AG20443 (cell line): ENCODE measurements at places on chromosomes 1 and 21.
A peak's percentile ranks its signal among the peaks of the same experiment; 100 is the strongest.

- no peak for DNase-seq
Measured at GRCh38 chr1:91124290-91124985, 102.6 kb upstream of the ZNF644 start.

DNA sequence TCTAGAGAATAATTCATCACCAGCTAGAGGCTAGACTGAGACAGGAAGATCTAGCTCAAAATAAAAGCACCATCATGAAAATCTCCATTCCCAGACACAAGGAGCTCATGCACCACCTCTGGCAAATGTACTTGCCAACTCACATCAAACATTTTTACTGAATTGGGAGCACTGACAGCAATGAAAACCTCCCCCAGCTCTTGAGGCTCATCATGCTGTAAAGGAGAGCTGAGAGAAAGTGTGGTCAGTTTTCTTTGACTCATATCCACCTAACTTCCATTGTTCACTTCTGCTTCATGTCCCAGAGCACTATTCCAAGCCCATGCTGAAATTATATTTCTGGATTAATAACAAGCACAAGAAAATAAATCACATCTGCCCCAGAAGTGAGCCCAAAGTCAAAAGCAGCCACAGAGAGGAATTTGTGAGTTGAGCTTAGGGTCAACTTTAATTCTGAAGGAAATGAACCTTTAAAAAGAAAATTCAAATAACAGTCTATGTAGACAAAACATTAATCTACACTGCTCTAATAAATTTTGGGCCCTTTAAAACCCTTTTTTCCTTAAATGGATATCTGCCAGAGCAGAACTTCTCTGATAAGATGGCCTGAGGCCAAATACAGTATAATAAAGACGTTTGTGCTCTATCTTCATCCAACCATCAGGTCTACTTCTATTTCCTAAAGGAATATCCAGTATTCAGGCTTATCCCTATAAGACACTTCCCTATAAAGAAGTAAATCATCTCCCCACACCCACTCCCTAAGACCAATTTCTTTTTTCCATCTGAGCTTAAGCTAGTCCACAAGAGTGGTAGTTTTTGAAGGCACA is 85.9 kb upstream of the ADAM30 start:
- DNase-seq: peak; percentile 14

- DNase-seq: no peak
Measured at GRCh38 chr1:178241057-178241456, 147.2 kb downstream of the RASAL2 start.

GRCh38 chr1:183893561-183894289 is 88.8 kb downstream of the RGL1 start:
- no peak for DNase-seq

GRCh38 chr21:31008355-31008754 is 29.9 kb downstream of the KRTAP19-8 start:
- DNase-seq: no peak

- DNase-seq: no peak
Measured at GRCh38 chr1:20184997-20185833, 681 bp upstream of the UBXN10 start.

DNA sequence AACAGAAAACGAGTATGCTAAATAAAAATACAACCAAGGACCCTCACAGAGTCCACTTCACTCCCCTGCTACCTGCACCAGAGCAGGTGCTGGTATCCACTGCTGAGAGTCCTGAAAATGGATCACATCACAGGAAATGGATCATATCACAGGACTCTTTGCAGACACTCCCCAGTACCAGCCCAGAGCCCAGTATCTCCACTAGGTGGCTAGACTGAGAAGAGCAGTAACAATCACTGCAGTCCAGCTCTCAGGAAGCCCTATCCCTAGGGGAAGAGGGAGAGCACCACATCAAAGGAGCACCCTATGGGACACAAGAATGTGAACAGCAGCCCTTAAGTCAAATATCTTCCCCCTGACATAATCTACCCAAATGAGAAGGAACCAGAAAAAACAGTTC is 28.0 kb downstream of the AGBL4 start:
- DNase-seq: no peak

DNA sequence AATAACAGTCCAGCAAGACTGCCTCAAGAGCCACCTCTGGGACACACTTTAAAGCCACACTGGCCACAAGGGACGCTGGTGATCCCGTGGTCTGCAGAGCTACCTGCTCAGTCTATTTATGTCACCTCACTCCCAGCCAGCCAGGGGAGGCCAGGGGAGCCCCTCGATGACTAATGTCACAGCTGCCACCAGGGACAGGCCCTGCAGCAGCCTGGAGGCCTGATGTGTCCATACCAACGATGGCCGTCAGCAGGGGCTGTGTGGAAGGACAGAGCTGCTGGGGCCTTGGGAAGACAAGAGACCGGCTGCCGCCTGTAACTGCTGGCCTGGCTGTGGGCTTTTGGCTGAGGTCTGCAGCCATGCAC is 71.0 kb downstream of the SIK1 start:
- DNase-seq: no peak

GRCh38 chr1:238408737-238409136 is 518.0 kb upstream of the ZP4 start:
- no peak for DNase-seq

GRCh38 chr1:169595764-169596711 is 9.8 kb upstream of the F5 start:
- peak; percentile 14 for DNase-seq

GRCh38 chr1:240683576-240683975 is 71.6 kb upstream of the GREM2 start:
- DNase-seq: peak; percentile 85

DNA sequence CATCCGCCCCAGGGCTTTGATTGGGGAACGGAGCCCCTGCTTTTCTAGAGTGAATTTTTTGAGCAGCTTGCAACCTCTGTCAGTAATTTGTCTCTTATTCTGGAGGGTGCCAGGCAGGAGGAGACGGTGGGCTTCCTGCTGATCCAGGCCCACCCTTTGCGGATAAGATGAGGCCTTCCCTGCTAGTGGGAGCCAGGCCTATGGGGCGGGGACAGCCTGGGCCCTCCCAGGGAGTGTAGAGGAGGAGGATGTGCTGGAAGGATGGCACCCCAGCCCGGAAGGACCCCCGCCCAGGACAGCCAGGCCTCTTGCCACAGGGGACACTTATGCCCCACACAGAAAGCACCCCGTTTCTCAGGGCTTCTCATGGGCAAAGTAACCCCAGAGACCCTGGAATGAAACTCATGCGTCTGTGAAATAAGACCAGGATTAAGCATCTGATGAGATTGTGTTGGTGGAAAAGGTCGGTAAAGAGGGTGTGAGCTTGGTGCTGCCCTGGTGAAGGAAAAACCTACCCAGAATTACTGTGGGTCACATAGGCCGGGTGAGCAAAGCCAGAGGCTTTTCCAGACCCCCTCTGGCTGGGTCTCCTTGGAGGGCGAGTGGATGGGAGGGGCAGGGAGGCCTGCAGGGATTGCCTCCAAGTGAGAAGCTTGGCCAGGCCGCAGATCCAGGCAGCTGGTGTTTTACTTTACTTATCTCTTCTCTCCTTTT is 118.7 kb downstream of the SIK1 start:
- no peak for DNase-seq

GRCh38 chr1:246782120-246782900 is 58.1 kb downstream of the SCCPDH start:
- peak; percentile 75 for DNase-seq

GRCh38 chr1:2650967-2651645 is 18.3 kb upstream of the MMEL1 start:
- no peak for DNase-seq

DNA sequence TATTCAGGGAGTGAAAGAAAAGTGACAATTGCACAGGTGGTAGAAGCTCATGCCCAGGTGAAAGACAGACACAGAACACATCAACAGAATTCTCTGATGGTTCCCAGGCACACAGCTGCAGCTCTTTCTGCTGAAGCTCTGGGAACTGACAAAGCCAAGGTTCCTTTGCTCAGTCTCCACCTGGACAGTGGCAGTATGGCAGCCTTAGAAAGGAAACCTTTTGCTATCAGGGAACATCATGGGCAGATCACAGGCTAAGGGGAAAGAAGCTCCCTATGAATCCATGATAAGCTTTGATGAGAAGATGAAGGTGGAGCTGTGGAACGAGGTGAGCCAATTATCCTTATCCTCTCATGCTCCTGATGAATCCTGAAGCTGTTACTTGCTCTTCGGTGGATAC is 1.2 kb downstream of the SPRR2B start:
- no peak for DNase-seq

DNA sequence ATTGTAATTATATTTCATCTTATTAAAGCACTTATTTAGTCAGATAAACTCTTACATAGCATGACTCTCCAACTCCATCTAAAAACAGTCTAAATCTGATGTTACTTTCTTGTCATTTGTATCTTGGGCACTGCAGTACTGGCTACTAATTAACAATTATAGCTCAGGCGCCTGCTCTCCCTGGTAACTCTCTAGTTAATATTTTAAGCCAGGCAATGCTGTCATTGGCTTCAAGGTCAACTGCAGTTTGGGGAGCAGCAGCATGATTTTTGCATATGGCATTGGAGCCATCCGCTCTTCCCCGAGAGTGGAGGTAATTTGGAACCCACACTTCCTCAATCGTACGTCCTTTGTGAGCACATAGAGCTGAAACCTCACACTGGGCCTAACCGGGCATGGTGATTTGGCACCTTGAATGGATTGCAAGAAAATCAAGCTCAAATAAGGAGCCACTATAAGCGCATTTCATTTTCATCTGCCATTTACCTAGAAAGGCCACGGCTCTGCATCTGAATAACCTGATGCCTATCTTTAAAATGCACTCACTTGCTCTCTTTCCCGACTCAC is 187.7 kb downstream of the KAZN start:
- DNase-seq: no peak

DNA sequence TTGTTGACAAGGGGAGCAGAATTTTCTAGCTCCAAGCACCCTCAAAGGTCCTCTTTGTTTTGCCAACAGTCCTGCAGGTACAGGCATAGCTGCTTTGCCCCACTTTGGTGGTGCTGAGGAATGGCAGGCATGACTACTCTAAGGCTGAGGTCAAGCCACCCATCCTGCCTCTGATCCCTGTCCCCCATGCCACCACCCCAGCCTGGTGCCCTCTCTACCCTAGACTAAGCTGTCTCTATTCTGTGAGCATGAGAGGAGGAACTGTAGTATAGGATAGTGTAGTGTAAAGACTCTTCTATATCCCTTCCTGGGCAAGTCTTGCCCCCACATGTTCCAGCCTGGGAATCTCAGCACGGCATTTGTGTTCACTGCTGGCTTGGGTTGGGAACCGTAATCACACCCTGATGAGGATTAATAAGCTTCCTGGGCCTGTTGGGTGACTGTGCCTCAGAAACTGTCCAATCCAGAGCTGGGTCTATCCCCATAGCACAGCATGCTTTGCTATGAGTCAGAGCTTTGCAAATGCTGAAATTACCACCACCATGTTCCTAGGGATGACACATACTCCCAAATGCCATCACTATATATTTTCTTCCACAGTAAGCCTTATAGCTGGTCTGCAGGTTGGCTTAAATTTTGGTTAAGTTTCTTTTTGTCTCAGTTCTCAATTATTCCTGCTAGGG is 105.7 kb upstream of the PPP2R5A start:
- DNase-seq: peak; percentile 87

DNA sequence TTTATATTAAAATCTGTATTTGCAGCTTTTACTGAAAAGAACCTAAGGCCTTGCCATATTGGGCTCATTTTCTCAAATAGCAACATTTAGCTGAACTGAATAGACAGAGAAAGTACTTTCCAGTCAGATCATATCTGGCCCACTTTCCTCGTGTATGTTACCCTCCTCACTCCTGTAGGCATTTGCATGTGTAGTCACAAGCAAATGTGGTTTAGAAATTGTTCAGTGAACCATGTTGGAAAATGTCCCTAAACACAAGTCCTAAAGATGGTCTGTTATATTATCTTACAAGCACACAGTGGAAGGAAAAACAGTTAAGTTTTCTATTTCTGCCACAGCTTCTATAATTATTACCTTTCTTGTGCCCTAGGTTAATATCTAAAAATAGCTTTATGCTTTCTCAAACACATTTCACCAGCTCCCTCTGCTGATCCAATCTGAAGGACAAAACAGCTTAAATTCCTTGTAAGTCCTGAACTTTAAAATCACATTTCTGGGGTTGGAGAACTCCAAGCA is 606 bp upstream of the FMO4 start:
- no peak for DNase-seq

- no peak for DNase-seq
Measured at GRCh38 chr1:199815947-199816346, 211.6 kb upstream of the NR5A2 start.

DNA sequence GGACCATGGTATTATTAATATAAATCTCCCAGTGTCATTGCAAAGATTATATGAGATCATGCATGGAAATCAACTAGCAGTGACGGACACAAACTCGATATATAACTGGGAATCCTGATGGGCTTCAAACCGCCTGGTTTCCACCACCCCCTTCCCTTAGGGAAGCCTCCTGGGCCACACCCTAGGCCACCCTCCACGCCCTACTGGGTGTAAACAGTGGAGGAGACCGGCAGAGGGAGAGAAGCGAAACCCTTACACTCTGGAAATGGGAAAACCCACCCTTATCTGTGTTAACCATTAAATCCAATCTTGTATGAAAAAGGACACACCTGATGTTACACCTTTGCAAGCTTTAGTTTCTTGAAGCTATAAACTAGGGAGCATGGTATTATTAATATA is 595 bp upstream of the ZNHIT6 start:
- DNase-seq: no peak

GRCh38 chr21:25871566-25871965 is 136.8 kb downstream of the GABPA start:
- no peak for DNase-seq

DNA sequence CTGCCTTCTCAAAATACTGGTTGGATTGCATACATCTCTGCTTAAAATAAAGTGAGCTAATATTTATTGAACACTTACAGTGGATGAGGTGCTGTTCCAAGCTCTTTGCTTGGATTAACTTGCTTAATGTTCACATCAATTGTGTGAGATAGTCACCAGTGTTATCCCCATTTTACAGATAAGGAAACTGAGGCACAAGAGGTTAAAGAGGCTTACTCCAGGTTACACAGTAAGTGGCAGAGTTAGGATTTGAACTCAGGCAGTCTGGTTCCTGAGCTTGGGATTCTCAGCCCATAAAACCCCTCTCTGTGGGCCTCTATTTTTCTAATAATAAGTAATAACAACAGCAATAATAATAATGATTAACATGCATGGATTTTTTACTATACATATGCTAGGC is 13.6 kb upstream of the FAAH start:
- DNase-seq: no peak

DNA sequence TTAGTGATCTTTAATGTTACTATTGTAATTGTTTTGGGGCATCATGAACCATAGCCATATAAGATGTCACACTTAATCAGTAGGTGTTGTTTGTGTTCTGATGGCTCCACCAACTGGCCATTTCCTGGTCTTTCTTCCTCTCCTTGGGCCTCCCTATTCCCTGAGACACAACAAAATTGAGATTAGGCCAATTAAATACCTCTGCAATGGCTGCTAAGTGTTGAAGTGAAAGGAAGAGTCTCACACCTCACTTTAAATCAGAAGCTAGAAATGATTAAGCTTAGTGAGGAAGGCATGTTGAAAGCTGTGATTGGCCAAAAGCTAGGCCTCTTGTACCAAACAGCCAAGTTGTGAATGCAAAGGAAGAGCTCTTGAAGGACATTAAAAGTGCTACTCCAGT is 30.7 kb downstream of the PPP2R5A start:
- no peak for DNase-seq

- no peak for DNase-seq
Measured at GRCh38 chr1:54859700-54860391, 27.1 kb downstream of the DHCR24 start.

- peak; percentile 71 for DNase-seq
Measured at GRCh38 chr1:19762175-19762779, 37.4 kb downstream of the TMCO4 start.

- no peak for DNase-seq
Measured at GRCh38 chr1:48619539-48619938, 147.5 kb upstream of the SPATA6 start.
